ENCODE measurements at places on chromosomes 7 and 10.

GRCh38 chr10:58350023-58350422, 15.2 kb downstream of the UBE2D1 start:
- no peak for DNase-seq

- DNase-seq, result no peak
Measured at GRCh38 chr7:150978126-150978789, at the start of gene KCNH2. Gene KCNH2, minus strand, starts transcription at chr7:150978321. Its CDS starts 408 bp downstream, at chr7:150977913.

DNA sequence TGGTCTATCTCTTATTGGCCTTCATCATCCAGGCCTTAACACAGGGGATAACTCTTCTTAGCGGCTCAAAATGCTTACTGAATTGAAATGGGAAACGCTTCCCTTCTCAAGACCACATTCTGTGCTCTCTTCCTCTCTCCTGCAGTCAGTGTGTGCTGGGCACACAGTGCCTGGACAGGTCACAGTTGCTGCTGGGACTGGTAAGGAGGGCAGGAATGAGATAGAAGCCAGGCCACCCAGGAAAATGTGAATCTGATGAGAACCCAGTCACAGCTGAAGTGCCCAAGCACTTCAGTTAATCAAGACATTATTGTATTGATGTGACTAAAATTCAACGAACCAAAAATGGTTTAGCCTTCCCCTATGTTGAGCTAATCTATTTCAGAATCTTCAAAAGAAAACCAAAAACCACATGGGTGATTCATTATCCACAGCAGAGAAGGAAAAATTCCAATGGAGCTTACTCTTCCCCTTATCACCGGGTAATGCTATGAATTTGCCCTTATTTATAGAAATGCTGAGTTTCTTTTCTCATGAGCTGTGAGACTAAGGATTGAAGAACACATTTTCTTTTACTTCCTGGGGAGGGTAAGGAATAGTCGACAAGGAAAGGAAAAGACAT, 41.2 kb upstream of the PLPP4 start:
- DNase-seq, result no peak

DNA sequence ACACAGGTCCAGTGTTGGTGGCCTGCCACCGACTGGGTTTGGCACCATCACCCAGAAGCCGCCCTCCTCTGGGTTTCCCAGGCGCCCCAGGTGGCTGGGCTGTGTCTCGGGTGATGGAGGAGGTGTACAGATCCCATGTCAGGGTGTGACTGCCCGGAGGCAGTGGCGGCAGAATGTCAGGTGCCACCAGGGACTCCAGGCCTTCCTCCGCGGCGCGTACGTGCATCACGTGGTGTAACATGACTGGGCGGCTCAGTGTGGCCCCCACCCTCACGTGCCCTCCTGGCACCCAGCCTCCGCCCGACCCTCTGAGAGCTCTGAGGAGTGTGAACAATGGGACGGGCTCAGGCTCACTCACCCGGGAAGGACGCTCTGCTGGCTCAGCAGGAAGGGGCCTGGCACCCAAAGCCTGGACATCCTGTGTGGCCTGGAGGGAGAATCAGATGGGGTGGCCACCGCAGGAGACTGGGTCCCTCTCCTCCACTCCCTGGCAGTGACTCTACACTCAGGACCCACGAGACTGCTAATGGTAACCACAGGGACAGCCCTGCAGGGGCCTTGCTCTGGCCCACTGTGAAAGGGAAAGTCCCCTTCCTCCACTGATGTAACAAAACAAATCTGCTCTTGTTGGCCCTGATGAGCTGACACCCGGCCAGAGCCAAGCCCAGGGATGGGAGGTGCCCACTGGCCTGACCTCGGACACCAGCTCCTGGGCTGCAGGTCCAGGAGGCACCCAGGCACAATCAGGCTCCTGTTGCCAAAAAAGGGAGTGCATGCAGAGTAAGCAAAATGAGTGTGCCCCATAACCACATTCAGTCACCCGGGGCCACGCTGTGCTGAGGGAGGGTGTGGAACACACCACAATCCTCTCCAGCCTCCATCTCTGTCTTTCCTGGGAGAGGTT, 164.8 kb downstream of the PRKAG2 start:
- DNase-seq, result no peak

GRCh38 chr10:34116220-34116641, 698.9 kb downstream of the PARD3 start:
- DNase-seq, result no peak
